ENCODE measurements at places on chromosomes 4 and X.

GRCh38 chr4:54547299-54548097, 110.3 kb upstream of the KIT start:
- no peak for DNase-seq

GRCh38 chrX:133865761-133866471, 119.5 kb downstream of the GPC3 start:
- DNase-seq = no peak

DNA sequence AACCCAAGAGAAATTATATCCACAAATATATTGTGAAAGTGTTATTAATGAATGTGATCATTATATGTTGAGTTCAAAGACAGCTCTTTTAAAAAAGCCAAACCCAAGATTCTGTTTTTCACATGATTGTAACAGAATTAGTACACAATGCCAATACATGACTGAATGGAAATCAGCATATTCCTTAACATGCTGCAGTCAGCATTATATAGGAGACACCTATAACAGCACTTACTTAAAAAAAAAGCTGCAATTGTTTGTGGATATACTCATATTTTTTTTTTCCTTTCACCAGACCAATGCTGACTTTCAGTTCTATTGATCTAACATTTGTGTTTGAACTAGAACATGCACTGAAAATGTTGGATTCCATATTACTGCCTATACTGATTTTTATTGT, 165.2 kb downstream of the CCSER1 start:
- DNase-seq = no peak

- DNase-seq = no peak
Observed at GRCh38 chrX:40281336-40282005, 183.7 kb upstream of the BCOR start.

- no peak for DNase-seq
Observed at GRCh38 chrX:261167-261918, 19.8 kb upstream of the PLCXD1 start.

DNA sequence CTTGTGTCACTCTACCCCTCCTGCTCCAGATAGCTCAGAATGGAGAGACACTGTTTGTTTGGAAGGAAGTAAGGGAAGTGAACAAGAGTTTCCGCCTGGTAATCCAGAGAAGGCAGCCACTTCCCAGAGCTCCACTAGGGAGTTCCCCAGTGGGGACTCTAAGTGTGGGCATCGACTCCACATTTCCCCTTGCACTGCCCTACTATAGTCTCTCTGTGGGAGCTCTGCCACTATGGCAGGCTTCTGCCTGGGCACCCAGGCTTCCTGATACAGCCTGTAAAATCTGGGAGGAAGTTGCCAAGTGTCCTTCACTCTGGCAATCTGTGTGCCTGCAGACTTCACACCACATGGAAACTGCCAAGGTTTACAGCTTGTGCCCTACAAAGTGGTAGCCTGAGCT, 245.8 kb upstream of the DMD start:
- DNase-seq = no peak

DNA sequence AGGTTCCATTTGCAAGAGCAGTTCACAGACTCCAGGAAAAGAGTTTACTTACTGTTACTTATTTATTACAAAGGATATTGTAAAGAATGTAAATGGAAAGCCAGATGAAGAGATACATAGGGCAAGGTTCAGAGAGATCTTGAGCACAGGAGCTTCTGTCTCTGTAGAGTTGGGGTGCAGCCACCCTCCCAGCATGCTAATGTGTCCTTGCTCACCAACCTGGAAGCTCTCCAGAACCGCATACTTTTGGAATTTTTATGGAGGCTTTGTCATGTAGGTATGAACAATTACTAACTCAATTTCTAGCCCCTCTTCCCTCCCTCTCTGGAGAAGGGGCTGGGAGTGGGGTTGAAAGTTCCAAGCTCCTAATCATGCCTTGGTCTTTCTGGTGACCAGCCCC, 857.2 kb downstream of the RPA4 start:
- DNase-seq = no peak

- peak; percentile 19 for DNase-seq
Observed at GRCh38 chrX:102599951-102600579, 750 bp downstream of the ARMCX5 start.

DNA sequence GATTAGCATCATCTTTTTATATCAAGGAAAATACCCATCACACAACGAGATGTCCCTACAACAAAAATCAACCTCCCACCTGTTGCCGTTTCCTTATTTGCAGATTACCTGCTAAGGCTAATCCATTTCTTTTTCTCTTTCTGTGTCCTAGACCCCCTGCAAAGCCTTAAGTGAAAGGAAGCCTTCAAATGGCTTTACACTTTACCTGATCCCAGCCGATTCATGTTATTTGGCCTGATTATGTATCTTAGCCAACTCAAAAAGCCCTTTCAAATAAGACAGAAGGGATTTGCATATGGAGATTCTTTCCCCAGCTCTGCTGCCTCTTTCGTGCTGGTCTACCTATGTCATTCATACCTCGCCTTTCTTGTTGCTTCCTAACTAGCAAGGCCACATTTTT, 14.4 kb downstream of the ABCG2 start:
- no peak for DNase-seq

DNA sequence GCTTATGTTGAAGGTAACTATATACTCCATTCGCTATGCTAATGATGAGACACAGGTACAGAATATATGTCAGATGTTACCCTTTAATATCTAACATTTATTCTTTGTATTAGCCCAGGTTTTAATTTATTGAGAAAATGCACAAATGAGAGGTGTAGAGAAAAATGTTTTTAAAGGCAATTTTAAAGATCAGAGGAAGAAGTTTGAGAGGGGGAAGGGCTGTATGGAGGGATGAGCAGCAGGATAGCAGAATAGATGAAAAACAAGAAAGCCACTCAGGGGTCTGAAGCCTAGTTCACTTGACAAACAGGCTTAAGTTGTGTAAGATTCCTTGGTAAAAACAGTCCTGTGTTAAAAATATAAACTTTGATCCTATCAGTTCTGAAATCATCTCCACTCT, 3.7 kb downstream of the MAB21L2 start:
- DNase-seq = no peak

- DNase-seq = no peak
Observed at GRCh38 chr4:88731381-88731780, 33.8 kb upstream of the NAP1L5 start.

GRCh38 chrX:110758781-110759422, 36.7 kb downstream of the CHRDL1 start:
- no peak for DNase-seq

DNA sequence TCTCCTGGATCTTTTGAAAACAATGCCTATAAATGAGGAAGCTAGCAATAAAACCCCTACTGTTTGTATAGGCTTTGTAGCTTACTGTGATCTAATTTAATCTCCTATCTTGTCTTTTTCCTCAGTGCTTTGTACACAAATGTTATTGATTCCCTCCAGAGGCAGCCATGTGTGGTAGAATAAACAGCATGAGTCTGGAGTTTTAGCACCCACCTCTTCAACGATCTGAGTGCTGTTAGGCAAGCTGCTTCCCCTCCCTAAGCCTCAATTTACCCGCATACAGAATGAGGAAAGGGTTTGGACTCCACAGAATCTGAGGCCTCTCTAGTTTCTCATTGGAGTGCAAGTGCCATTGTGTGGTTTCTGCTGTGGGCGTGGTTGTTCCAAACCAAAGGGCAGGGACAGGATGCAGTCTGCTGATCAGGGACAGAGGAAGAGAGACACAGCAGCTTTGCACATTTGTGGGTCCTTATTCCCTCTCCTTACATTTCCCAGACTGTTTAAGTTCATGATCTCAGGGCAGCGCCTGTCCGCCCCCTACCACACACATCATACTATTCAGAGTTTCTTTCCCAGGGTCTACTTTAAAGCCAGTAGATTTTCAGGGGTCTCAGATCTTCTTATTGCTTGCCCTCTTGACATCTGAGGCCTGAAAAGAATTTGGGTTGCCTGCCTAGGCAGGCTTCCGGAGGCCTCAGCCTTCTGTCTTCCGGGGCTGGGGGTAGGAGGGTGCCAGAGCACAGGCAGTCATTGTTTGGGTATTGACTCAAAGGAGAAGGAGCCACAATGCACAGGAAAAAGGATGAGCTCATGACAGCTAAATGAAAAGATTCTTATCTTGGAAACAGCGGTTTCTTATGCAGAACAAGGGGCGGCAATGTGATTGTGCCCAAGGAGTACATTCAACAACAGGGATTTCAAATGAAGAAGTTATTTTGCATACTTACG, 114.9 kb upstream of the TEX13D start:
- no peak for DNase-seq

DNA sequence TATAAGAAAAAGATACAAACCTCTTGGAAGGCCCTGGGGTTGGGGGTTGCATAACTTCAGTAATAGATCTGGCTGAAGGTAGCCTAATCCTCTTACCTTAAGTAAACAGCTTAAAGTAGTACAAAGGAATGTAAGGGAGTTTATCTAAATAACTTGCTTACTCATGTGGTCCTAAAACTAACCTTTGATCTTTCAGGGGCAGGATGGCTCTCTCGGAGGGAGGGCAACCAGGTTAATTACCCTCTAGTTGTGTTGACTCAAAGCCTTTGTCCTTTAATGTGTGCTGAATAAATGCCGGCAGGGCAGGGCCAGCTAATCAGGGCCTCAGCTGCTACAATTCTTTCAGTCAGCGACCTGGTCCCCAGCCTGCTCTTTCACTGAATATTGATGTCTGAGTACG, 822.0 kb upstream of the SLIT2 start:
- DNase-seq = no peak

GRCh38 chrX:110286106-110286505, 31.8 kb downstream of the AMMECR1 start:
- DNase-seq = peak; percentile 87

DNA sequence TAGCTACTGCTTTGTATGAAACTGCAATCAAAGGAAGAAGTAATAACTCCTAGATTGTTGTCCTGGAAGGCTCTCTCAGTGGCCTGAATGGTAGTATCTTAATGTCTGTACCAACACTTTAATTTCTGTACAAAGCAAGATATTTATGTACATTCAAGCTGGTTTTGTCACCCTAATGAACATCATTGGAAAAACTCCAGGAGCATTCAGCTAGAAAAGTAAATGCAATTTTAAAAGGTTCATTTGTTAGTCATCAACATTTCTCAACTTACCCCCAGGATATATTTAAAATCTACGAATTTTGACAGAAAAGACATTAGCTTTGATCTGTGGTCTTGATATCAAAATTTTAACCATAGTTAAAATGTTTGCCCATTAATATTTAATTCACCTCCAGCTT, 80.0 kb upstream of the FGF13 start:
- DNase-seq = no peak

GRCh38 chr4:8284391-8284790, 14.8 kb downstream of the HTRA3 start:
- DNase-seq = no peak

GRCh38 chrX:20414066-20414465, 147.4 kb upstream of the RPS6KA3 start:
- no peak for DNase-seq

DNA sequence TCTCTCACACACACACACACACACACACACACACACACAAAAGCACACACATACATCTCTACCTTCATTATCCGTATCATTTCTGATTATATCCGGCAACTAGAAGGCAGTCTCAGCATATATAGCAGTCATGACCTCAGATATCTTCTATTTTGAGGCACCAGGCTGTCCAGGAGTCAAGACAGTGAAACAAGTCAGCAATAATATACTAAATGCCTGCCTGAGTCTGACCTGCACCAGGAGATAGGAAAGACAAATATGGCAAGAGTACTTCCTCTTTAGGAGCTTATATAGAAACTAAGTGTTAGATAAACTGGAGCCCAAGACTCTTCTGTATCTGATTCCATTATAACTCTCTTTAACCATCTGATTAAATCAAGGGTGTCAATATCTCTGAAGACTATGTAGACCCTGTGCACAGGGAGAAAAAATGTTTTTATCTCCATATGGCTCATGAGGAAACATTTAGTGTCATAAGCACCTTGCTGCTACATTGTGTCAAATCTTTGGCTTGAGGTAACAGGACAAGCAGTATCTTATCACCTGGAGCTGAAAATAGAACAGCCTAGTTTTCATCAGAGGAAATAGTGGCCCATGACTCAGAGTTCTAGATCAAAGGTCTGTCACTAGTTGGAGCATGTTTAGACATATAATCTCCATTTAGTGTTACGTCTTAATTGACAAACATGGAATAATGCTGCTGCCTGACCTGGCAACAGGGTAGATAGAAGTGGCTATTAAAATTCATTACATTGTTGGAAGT, 27.0 kb upstream of the FAM47B start:
- no peak for DNase-seq

Data from HCEC 1CT (cell line).